NCI-H526 treated with DMSO at 0.1 percent for 48 hours (cell line): ENCODE measurements at places on chromosomes 2 and 18.
A peak's percentile ranks its signal among the peaks of the same experiment; 100 is the strongest.

DNA sequence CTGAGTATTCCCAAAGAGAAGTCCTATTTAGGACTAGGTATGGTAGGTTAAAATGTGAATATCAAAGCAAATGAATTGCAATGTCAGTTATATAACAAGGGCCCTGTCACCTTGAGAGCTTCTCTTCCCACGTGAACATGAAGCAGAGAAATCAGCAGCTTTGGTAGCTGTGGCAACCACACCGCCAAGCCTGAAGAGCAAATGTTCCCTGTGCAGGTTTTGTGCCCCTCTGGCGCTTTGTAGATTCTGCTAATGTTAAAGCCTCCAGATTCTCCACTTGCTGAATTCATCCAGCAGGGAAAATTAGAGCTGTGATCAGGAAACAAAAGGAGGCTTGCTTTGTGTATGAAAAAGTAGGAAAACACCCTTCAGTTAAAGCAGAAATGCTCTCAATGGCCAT lies 322.6 kb downstream of the RBM43 start:
- no peak for DNase-seq

DNA sequence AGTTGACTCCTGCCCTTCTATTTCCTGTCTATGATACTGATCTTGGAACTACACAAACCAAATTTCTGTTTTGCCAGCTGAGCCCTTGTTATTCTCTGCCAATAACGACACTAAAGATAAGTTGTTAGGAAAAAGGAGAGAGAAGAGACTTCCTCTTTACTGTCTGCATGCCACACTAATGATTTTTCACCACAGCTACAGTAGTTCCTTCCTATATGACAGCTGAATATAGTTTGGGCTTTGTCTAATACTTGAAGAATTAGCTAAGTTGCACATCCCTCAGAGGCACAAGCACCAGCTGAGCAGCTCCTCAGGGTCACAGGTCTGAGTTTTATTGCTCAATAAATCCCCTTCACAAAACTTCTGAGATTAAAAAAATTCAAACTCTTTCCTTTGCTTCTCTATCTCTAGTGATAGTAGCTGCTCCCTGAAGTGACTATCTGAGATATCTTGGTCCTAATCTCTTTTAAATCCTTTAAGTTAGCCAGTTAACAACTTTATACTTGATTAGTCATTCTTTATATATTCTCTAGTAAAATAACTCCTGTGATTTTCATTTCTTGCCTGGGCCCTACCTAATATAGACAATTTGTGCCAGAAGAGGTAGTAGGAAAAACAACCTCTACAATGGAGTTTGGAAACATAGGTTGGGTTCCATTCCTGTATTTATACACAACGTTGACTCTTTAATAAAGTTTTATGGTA lies 253.0 kb upstream of the CNTNAP5 start:
- DNase-seq = no peak

- no peak for DNase-seq
Measured at GRCh38 chr2:10544252-10544651, 96.1 kb upstream of the ODC1 start.

- DNase-seq = no peak
Measured at GRCh38 chr2:144650907-144651306, 131.0 kb upstream of the ZEB2 start.

- no peak for DNase-seq
Measured at GRCh38 chr2:72630767-72631166, 195.1 kb downstream of the EXOC6B start.

GRCh38 chr2:100283724-100284501 lies 38.4 kb downstream of the LONRF2 start:
- DNase-seq = no peak

DNA sequence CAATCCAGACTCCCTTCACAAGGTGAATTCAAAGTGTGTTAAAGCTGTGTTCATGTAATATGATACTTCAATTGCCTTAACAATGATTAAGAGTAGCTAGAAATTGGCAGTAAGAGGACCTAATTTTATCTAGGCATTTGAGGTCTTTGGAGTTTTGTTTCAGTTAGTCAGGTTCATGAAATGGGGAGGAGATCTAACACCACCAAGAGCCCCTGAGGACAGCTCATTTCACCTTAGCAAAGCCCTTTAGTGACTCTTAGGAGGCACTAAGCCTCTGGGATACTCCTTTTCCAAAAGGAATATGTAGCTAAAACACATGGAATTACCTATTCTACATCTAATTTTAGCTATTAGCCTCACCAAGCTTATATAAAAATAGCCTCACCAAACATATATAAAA lies 716.5 kb upstream of the RAB6C start:
- DNase-seq = no peak

GRCh38 chr2:206112846-206113547 lies 27.0 kb upstream of the INO80D start:
- DNase-seq = no peak

DNA sequence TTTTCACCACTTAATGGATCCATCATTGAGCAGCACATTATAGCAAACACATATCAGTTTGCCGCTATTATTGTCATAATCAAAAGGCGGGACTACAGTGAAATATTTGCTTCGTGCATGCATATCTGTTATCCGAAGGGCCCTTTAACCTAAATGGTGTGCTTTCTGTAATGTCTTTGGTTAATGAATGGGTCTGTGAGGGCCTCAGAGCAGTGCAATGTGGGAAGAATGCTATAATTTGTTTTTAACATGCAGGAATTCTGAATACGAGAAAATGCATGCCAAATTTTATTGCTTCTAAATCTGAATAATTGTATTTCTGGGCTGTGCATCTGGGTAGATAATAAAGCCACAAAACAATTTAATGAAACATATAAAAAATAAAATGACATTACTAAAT lies 32.8 kb upstream of the CELF4 start:
- DNase-seq = no peak

- no peak for DNase-seq
Measured at GRCh38 chr2:143225931-143226330, 96.7 kb downstream of the ARHGAP15 start.

GRCh38 chr2:241456546-241456945 lies 51.8 kb downstream of the STK25 start:
- DNase-seq = no peak

- no peak for DNase-seq
Measured at GRCh38 chr2:167924556-167924955, 322.8 kb downstream of the STK39 start.

DNA sequence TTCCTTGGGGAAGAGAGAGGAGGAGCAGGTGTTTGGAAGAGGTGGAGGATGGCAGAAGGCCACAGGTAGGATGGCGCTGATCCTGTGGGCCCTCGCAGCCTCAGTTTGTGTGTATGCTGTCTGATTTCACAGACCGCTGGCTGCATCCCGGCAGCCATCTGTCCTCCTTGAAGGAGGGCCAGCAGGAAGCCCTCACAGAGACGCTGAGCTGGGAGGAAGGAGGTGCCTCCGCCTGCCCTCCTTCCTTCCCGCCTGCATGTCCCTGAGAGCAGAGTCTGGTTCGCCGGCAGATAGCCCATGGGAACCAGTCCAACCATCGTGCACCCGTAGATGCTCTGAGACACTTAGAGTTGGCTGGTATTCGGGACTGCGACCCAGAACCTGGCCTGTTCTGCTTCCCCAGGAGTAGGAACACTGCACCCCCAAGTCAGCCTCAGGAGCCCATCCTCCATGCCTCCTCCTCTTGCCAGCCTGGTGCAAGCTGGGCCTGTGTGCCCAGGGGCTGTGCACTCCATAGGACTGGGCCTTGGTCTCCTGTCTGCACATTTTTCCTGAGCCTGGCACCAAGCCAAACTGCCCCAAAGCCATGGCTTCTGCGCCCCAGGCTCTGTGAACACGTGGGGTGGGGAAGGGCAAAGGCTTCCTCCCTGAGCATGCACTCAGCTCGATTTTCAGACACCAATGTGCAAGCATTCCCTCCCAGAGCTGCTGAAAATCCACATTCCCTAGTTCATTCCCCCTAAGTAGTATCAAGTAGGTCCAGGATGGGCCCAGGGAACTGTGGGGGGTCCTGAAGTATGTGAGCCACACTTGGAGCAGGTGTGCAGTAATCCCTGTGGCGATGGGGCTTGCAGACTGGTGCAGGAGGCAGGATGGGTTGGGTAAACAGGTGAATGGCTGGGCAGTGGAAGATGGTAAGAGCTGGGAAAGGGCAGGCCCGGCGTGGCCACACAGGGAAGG lies 115.6 kb downstream of the SEPTIN10 start:
- no peak for DNase-seq

DNA sequence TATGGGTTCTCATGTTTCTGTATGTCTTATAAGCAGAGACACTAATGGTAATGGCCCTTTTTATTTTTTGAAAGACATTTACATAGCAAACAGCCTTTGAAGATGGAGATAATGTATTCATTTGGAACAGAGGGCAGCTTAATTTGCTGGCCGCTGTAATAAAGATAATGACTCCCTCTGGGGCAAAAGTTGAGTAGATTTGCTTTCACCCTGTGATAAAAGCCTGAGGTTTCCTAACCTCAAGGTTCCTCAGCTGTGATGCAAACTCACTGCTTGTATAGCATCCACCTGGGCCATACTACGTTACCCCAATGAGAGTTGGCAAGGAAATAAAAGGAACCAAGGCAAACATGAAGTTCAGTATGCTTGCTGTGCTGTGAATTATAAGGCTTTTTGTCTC lies 54.8 kb downstream of the TEX51 start:
- peak; percentile 66 for DNase-seq

- DNase-seq = no peak
Measured at GRCh38 chr2:18456026-18456425, 104.4 kb downstream of the RDH14 start.

DNA sequence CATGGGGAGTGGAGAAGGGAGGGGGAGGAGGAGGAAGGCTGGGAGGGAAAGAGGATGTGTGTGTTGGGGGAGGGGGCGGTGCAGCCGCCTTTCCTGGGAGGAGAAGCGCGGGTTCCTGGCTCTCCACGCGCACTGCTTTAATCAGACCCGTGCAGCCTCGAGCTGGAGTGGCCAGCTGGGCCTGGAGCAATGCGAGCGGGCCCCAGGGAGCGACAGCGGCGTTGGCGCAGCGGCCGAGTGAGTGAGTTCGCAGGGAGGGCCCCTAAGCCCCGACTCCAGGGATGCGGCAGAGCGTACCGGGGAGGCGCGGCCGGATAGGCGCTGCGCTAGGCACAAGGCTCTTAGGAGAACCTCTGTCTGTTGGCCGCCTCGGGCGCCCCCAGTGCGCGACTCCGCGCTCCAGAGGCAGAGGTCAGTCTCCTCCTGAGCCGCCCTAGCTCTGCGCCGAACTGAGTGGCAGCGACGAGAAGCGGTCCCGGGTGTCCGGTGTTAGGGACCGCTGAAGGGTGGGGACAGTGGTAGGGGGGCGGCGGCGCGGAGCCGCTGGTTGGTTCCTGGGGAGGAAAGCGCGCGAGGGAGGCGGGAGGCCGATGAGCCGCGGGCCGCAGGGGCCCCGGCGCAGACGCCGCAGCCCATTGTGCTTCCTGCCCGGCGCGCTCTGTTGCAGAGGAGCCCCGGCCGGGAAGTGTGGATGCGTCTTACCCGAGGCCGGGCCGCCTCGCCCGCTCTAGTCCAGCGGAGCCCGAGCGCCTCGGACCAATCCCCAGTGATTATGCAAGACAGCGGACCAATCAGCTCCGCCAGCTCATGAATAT lies 455 bp upstream of the DLX1 start:
- peak; percentile 89 for DNase-seq

DNA sequence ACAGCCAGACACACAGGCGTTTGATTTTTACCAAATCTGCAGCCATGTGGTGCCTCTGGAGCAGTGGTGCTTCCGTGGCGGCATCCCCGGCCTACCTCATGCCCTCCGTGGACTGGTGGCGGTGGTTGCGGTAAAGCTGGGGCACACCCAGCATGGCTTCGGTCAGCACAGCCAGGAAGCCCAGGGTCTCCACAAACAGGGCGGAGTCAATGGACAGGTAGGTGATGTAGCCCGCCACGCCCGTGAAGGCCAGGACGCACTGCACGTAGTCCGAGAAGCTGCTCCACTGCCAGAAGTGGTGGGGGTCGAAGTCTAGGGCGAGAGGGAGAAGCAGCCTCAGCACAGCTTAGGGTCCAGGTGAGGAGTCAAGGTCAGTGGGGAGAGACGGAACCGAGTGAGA lies 32.4 kb downstream of the SLC66A2 start:
- DNase-seq = no peak

GRCh38 chr18:49046125-49046524 lies 95.4 kb upstream of the SMAD7 start:
- DNase-seq = no peak

GRCh38 chr2:223113161-223113560 lies 61.2 kb downstream of the KCNE4 start:
- DNase-seq = no peak

DNA sequence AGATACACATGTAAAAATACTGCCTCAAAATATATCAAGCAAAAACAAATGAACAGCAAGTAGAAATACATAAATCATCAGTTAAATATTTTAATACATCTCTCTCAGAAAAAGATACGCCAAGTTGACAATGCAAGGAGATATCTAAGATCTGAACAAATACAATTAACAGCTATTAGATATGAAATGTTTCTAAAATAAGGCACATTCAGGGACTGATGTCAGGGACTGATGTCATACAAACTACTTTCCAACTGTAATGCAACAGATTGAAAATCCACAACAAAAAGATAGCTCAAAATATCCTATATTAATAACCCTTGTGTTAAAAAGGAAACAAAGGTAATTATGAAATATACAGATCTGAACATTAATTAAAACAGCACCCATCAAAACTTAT lies 51.7 kb downstream of the TLK1 start:
- DNase-seq = no peak

DNA sequence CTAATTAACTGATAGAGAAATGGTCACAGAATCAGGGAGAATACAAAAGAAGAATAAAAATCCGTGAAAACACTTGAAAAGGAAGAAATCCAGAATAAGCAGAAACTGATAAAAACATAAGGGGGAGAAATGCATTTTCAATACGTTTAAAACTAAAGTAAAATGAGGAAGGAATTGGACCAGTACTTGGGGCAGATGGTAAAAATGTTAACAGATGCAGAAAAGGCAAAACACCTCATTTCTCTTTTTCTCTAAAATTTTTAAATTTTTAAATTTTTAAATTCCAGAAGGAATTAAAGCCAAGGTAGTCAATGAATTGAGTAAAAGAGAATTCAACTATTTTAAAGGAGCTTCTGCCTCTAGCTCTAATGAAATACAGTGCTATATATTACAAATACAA lies 353.9 kb downstream of the METTL4 start:
- DNase-seq = no peak

DNA sequence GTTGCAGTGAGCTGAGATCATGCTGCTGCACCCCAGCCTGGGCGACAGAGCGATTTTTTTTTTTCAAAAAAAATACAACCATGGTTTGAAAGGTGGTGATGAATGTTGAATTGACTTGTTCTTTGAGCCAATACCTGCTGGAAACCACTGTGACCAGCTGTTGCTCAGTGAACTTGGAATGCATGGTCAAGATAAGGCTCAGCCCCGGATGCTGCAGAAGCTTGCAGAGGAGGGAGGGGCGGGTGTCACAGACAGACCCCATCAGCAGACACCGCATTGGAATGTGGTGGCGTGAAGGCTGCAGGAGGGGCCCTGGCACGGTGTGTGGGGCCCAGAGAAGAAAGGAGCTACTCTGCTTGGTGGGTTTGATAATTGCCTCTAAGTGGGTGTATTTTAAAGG lies 91.6 kb downstream of the ITGB1BP1 start:
- no peak for DNase-seq

DNA sequence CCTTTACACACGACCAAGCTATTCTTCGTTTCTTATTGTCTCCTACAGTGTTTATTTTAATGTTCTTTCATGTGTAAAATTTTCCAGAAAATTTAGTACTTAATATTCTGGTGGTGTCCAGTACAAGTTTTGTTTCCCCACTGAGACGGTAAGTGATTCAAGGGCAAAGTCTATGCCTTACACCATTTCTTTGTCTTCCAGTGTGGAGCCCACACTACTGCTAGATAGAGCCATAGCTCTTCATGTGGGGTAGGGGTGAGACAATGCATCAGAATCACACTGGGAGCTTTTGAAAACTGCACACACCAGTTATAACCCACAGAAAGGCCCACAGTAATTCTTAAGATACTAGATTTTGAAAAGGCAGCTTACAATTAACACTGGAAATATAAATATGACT lies 125.6 kb downstream of the TDRD15 start:
- DNase-seq = no peak
